ENCODE measurements at places on chromosomes 4 and X. TPM values are rescaled to one million over a fixed set of nuclear protein-coding genes. Genes with fewer than 3 reads are reported as not detected.

BANK1 gene
- 0.71 TPM for polyA plus RNA-seq

IQCM gene
- polyA plus RNA-seq: not detected

CCNA2 gene
- 0.06 TPM for polyA plus RNA-seq

ZFX gene
- polyA plus RNA-seq: 38.1 TPM

SOWAHD gene
- 3.1 TPM for polyA plus RNA-seq

Measured in naive thymus-derived CD4-positive, alpha-beta T cell (primary cell).